Skeletal muscle cell (primary cell): ENCODE measurements at places on chromosomes 5 and 9.

- DNase-seq, result no peak
Observed at GRCh38 chr9:1938675-1939170, 76.4 kb upstream of the SMARCA2 start.

DNA sequence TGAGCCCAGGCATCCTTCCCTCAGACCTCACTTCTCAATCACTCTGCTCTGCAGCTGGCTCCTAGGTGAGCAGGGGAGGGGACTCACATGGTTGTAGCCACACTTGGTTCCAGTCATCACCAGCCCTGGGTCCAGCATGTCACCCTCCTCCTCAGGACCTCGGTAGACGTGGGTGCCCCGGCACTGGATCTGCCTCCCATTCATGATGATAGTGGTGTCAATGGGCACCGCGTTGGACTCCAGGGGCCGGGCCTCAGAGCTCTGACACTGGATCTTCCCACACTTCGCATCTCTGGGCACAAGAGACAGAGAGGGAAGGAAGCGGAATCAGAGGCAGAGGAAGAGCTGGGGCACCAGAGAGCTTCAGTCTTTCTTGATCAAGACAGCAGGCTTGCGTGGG lies 32.9 kb downstream of the NIPAL4 start:
- no peak for DNase-seq

- DNase-seq, result no peak
Observed at GRCh38 chr5:172585114-172585513, 55.9 kb upstream of the NEURL1B start.

DNA sequence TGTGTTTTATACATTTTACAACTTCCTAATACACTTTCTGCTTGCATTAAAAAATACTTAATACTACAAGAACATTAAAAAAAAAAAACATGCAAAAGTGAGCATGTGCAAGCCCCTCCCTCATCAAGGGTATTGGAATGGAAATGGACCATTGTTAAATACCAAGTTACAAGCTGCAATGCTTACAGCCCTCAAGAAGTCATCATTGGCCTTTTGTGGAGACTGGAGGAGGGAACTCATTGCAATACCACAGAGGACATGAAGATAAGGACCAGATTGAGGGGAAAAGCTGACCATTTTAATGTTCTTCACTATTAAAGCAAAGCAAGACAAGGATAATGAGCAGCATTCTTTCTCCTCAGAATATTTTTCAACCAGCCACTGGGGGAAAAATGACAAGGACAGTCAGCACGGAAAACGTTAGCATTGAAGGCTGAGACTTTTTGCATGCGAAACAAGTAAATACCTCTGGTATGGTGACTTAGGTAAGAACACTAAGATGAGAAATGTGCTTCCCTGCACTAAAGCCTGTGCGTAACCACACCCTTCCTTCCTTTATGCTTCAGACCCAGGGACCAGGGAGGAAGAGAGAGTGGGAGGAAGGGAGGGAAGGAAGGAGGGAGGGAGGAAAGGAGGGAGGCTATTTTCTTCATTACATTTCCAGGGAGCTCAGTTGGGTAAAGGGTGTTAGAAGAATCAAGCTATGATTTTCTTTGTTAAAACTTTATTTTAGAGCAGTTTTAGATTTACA lies 141.1 kb upstream of the RAPGEF1 start:
- no peak for DNase-seq

GRCh38 chr5:143479394-143479793 lies 75.9 kb upstream of the NR3C1 start:
- DNase-seq, result no peak

DNA sequence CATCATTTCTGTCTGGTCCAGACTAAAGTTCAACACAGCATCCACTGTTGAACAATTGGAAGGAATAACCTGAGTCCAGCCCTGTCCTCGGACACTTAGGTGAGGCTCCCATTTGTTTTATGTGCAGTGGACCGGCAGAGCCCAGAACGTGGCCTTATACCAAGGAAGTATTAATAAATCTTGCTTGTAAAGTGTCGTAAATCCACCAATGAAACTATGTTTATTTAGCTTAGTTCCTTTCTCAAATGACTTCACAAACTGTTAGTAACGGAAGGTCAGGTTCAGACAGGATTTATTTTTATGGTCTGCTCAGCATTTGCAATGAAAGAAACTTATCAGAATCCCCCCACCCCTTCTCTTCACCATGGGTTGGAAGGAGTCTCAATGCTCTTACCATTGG lies 149.5 kb downstream of the PCSK1 start:
- DNase-seq, result no peak

DNA sequence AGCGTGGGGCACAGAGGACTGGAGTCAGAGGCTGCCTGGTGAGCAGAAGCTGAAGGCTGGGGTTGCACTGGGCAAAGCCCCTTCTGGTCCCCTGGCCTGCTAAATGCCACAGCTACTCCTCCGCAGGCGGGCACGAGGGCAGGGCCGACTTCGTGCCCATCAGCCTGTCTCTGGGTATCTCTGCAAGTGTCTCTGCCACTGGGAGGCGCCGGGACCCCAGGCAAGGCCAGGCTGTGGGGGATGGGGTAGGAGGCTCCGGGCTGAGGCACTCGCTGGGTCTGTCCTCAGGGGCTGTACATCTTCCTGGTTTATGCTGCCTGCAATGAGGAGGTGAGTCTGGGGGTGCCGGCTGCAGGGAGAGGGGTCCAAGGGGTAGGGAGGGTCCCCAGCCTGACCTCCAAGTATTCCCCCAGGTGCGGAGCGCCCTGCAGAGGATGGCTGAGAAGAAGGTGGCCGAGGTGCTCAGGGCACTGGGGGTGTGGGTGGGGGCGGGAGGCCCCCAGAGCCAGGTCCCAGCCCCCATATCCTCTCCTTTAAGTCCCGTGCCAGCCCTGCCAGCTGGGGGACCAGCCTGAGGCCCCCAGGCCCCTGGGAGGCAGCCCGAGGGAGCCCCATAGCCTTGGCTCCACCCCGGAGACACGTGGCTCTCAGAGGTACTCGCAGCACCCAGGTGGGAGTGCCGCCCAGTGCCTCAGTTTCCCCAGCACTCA lies 25.1 kb downstream of the ADGRD2 start:
- DNase-seq, result no peak

GRCh38 chr9:101578378-101578777 lies 16.4 kb downstream of the PPP3R2 start:
- no peak for DNase-seq

- DNase-seq, result no peak
Observed at GRCh38 chr9:7154650-7155049, 396.9 kb downstream of the KDM4C start.

DNA sequence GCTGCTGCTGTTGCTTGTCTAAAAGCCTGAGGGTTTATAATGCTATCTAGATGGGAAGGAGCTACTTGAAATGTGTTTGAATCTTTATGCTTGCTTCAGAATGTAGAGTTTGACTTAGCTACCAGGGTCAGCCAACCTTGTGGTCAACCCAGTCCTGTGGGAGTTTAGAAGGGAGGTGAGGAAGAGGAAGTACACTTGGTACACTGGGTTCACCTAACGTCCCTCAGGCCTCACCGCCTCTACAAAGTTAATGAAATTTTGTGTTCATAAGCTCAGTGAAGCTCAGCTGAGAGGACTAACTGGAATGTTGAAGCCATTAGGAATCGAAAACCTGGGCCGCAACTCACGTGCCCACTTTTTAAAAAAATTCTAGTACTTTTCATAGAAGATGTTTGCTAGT lies 10.7 kb downstream of the IQGAP2 start:
- no peak for DNase-seq

DNA sequence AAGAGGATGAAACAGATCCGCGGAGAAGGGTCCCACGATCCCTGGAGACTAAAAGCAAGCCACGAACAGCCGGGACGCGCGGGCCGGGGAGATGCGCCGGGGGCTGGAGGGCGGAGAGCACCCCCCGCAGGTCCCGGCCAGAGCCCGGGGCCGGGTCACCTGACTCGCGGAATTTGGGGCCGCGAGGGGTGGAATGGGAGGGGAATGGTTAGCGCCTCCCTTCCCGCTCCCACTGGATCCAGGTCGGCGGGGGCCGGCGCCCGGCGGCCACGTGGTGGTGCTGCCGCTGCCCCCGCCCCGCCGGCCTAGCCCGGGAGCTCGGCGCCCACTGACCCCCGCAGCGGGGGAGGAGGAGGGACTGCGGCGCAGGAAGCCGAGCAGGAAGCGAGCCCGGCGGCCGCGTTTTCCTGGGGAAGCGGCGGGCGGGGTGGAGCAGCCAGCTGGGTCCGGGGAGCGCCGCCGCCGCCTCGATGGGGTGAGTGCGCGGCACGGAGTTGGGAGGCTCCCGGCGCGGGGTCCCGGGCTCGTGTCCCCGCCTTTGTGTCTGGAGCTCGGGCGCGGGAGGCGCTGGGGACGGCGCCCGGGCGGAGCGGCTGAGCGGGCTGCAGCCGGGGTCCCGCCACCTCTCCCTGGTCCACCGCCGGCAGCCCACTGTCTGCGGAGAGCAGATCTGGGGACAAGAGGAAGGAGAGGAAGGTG lies at the start of gene RAI14:
RAI14 (plus strand) TSS at position 328 of the 699 bp plus-strand sequence. CDS start 30,592 bp downstream, outside the sequence.
- DNase-seq, result peak; percentile 63
